ENCODE measurements at places on chromosomes 13 and 19.

- DNase-seq = no peak
Observed at GRCh38 chr13:92346046-92346445, 880.6 kb upstream of the GPC6 start.

- no peak for DNase-seq
Observed at GRCh38 chr19:19661675-19662251, 1.7 kb downstream of the ATP13A1 start.

- DNase-seq = no peak
Observed at GRCh38 chr13:43567608-43568007, 219.2 kb downstream of the ENOX1 start.

DNA sequence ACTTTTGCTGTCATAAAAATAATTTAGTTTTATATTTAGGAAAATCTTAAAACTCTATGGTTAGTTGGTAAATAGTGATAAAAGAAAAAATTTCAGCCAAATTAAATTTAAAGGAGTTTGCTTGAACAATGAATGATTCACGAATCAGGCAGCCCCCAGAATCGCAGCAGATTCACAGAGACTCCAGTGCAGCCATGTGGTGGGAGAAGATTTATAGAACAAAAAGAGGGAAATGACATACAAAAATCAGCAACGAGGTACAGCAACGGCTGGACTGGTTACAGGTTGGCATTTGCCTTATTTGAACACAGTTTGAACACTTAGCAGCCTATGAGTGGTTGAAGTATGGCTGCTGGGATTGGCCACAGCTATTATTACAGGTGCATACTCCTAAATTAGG is 96.4 kb upstream of the MYCBP2 start:
- no peak for DNase-seq

DNA sequence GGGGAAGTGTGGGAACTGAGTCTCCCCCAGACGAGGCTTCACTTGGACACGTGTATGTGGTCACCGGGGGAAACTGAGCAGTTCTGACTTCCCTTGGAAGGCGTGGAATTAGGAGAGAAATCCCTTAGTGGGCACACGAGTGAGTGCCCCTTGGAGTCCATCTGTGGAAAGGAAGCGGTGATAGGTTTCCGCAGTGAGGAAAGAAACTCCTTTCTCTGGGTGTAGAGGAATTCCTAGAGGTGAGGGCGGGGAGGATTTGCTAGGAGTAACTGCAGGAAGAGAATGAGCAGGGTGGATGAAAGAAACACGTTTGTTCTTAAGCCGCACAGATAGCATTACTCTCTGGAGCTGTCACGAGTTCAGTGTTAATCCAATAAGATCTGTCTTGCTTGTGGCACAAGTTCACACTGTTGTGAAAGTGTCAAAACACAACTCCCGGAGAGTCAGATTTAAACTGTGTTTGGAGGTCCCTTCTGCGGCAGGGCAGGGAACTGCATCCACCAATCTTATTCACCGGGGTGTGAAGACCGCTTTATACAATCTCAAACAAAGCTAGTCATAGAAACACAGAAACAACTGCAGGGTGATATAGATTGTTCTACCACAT is 1.2 kb downstream of the KL start:
- DNase-seq = peak; percentile 69

- peak; percentile 33 for DNase-seq
Observed at GRCh38 chr19:35090506-35091214, 25.0 kb upstream of the FXYD3 start.

- DNase-seq = no peak
Observed at GRCh38 chr19:33437821-33438671, 64.5 kb downstream of the CEBPG start.

GRCh38 chr13:34678154-34678553 is 263.9 kb upstream of the NBEA start:
- DNase-seq = no peak

GRCh38 chr19:42271045-42271419 is 2.0 kb downstream of the CIC start:
- no peak for DNase-seq

DNA sequence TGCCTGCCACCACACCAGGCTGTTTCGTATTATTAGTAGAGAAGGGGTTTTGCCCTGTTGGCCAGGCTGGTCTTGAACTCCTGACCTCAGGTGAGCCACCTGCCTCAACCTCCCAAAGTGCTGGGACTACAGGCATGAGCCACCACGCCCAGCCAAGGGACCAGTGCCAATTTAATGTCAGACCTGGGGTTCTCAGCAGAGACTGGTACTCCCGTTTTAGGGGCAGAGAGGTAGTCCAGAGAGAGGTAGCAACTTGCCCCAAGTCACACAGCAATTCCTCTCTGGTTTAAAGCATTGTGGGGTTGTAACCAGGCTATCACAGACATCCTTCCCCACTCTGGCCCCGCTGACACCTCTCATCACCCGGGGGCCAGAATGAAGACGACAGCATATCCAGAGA is 112.1 kb downstream of the PTPRS start:
- no peak for DNase-seq

All from tibial nerve (tissue), 4 donors.